ENCODE measurements at places on chromosomes 4 and X.

DNA sequence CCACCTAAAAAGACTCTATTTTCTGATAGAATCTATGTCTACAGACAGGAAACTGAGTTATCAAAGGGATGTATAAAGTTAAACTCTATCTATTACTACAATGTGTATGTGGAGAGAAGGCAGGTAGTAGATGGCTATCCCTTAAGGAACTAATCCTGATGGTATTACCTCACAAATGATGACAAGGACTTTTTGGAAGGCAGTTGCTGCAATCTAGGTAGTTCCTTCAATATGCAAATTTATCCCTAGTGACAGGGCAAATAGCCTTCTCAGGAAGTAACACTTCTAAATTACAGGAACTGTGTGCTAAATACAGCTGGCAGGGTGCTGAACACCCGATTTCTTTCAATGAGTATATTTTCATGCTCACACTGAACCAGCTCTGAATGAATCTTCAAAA lies 177.4 kb downstream of the COL25A1 start:
- no peak for DNase-seq

DNA sequence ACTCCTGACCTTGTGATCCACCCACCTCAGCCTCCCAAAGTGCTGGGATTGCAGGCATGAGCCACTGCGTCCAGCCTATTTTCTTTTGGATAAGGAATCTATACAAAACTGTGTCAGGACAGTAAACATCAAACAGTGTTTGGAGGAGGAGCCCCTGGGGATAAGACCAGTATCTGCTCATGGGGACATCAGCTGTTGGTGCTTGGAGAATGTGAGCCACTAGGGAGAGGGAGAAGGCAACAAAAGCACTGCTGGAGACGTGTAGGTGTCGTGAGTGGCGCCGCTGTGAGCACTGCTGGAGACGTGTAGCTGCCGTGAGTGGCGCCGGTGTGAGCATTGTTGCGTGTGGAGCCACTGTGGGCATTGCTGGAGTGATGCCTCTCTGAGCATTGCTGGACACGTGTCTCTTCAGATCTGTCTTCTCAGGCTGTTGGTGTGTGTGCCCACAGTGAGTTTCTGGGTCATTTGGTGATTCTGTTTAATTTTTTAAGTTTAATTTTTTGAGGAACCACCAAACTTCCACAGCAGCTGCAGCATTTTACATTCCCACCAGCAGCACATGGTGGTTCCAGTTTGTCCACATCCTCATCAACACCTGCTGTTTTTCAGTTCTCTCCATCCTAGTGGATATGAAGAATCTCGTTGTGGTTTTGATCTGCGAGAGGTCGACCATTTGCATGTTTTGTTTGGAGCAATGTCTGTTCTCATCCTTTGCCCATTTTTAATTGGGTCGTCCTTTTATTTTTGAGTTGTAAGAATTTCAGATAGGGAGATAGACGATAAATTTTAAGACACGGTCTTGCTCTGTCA lies 19.0 kb downstream of the DGKQ start:
- no peak for DNase-seq

GRCh38 chrX:120136840-120137239 lies 21.1 kb upstream of the RHOXF1 start:
- DNase-seq, result no peak

- no peak for DNase-seq
Measured at GRCh38 chr4:182564724-182565369, 321.6 kb downstream of the TENM3 start.

- DNase-seq, result no peak
Measured at GRCh38 chr4:166073783-166074182, 200.7 kb downstream of the TLL1 start.

GRCh38 chrX:10054396-10054795 lies 87.2 kb downstream of the CLDN34 start:
- no peak for DNase-seq

DNA sequence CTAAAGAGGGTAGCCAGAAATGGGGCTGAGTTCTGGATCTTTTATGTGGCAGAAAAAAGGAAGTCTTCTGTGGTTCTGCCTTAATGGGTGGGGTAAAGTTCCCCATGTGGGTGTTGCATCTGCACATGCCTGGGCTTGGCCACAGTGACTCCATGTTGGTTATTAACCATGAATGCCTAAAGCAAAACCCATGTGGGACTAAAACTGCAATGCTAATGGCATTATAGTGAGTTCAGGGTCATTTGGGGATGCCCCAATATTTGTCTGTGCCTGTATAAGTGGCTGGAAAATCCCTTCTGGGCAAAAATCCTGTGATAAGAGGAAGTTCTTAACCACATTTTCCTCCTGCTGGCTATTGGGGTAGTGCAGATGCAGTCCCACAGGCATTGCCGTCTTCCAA lies 857.4 kb downstream of the FAT4 start:
- DNase-seq, result no peak

DNA sequence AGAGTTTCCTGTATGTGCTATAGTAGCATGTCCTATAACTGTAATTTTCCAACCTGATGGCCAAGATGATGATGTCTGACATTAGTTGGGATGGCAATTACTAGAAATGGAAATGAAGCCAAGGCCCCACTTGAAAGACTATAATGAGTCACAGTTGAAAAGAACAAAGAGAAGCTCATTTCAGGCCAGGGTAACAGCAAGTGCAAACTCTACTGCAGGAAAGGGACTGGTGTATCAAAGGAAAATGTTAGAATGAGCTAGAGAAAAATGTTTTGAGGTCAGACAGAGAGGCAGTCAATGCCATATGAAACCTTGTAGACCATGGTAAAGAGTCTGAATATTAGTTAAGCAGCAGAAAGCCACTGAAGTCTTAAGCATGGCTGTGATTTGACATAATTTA lies 146.2 kb upstream of the SH3RF1 start:
- no peak for DNase-seq

DNA sequence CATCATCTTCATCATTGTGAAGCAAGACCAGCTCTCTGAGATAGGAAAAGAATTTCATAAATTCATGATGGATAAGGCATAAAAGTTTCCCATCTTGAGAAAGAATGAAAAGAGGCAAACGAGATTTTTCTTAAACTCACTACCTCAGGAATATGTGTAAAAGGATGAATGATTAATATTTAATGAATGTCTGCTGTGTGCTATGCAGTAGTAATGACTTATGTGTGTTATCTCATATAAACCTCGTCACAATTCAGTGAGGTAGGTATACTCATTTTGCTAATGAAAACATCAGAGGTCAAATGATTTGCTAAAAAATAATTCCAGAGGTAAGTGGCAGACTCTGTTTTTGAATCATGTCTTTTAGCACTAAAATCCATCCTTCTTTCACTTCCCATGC lies 42.6 kb upstream of the GYPA start:
- DNase-seq, result no peak

DNA sequence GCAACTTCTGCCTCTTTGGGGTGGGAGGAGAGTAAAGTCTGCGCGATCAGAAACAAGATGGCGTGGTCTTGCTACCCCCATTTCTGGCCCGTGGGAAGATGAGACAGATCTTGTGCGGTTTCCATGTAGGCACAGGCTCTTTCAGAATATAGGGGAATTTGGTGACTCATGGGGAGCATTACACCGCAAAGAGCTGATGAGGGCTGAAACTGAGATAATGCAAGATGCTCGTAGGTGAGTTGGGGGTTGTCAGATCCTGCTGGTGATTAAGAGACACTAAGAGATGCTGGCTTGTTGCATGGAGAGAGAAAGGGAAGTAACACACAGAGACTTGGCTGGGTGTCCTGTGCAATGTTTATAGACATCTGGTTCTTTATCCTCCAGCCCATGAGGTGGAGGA lies 1.5 kb downstream of the EVC start:
- DNase-seq, result no peak

DNA sequence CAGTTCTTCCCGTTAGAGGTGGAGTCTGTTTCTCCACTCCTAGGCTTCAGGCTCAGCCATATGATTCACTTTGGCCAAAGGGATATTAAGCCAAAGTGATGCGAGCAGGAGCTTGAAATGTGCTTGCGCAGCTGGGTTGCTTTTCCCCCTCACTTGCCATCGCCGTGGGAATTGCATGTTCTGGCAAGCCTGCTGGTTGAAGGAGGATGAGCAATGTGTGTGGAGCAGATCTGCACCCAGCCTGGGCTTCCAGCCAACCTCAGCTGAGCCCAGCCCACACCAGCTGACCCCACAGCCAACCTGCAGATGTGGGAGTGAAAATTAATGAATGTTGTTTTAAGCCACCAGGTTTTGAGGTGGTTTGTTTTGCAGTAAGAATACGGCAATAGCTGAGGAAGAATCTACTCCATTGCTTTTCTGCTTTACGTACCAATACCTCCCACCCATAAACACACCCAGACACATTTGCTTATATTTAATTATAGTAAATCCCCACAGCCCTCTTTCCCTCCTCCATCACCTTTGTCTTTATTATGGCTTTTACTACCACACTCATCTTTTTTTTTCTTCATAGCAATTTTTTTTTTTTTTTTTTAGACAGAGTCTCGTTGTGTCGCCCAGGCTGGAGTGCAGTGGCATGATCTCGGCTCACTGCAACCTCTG lies 132.8 kb upstream of the FUNDC1 start:
- no peak for DNase-seq

DNA sequence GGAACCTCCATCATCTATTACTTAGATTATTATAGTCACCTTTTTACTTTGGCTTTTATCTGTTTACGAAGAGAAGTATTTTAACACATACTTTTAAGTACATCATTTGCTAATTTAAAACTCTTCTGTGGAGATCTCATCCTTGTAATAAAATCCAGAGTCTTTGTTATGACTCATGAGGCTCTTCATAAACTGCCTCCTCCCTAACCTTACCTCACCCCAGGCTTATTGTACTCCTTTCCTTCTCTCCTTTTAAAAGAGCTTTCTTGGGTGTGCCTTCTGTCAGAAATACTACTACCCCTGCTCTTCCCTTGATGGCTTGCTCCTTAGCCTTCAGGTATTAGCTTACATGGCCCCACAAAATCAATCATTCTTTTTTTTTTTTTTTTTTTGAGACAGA lies 6.6 kb downstream of the ARL9 start:
- no peak for DNase-seq

- no peak for DNase-seq
Measured at GRCh38 chr4:159240687-159241086, 137.8 kb downstream of the RAPGEF2 start.

DNA sequence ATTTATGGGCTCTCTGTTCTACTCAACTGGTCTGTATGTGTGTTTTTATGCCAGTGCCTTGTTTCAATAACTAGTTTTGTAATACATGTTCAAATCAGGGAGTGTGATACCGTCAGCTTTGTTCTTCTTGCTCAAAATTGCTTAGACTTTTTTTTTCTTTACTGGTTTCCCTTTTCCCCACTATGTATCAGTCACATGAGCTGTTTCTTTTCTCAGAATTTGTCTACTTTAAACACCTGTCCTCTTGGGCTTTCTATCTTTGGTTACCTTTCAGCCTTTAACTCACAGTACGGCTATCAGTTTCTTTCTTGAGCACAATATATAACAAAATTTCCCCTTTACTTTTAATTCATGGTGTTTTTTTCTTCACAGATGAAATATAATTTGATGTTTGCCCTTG lies 5.4 kb upstream of the GLRA3 start:
- no peak for DNase-seq

GRCh38 chr4:145722561-145722960 lies 42.6 kb downstream of the C4orf51 start:
- no peak for DNase-seq

DNA sequence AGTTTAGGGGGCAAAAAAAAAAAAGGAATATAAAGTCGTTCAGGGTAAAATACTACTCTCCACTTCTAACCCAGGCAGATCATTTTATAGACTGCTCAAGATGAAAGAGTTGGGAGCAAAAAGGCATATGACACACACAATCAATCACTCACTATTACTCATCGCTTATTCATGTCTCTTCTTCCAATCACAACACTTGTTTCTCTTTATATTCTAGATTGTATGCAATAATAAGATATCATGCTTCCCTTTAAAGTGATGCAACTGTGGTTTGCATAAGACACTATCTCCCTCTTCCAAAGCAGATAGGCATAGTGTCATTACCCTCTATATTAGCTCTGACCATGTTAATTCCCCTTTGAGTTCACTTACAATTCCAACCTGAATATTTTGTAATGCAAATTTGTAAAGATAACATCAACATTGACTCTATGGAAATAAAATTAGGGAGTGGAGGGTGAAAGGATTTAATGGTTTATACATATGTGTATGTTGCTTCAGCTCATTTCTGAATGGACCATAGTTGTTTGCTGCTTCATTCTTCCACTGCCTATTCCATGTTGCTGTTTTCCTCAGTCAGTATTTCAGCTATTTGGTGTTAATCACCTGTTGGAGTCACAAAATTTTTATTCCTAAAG lies 154.9 kb upstream of the EPHA5 start:
- DNase-seq, result no peak

DNA sequence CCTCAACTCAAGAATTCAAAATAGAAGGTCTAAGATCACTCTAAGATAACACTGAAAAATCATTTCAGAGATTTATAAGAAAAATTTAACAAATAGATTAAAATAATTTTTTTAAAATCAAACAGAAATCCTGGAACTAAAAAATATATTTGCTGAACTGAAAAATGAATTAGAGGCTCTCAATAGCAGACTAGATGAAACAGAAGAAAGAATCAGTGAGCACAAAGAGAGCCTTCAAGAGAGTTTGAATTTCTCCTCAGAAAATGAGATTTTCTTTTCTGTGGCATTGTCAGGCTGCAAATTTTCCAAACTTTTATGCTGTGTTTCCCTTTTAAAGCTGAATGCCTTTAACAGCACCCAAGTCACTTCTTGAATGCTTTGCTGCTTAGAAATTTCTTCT lies 335.0 kb upstream of the SLC7A11 start:
- no peak for DNase-seq

- no peak for DNase-seq
Measured at GRCh38 chr4:105894660-105895582, at the start of gene NPNT. TSS of gene NPNT (plus strand) at chr4:105895471. CDS start at chr4:105895653, 182 bp downstream.

DNA sequence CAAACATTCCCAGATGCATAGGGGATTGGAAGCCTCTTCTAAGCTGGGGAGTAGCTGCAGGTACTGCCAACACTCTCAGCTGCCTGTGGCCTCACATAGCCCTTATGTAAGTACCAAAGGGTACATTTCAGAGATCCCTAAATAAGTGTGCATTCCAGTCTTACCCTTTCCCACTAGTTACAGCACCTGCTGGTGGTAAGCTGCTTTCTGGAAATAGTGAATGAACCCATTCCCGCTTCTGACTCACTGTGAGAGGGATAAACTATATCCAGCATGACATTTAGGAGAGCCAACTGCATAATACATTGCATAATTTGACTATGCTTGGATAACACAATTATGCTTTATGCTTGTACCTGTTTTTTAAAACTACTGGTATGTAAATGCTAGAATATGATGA lies 149.0 kb downstream of the FAM13A start:
- DNase-seq, result no peak

DNA sequence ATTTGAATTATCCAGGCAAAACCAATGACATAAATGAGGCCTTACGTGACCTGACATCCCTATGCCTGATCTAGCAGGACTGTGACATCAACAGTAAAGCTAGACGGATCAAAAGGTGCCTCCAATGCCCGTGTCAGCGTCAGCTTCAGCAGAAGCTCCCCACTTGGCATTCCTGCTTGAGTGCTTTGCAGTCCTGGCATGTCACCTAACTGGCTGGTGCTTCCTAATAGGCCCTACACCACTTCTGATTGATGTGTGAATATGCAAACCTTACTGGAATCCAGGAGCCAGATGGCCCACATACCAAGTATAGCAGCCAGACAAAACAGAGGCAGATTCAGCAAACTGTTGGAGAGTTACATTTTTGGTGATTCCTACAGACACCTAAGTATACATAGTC lies 224.2 kb downstream of the DMD start:
- no peak for DNase-seq
